NCI-H226 (cell line): ENCODE measurements at places on chromosomes 7 and 10.

GRCh38 chr7:30503274-30504212, 1.1 kb downstream of the GGCT start:
- DNase-seq = no peak

DNA sequence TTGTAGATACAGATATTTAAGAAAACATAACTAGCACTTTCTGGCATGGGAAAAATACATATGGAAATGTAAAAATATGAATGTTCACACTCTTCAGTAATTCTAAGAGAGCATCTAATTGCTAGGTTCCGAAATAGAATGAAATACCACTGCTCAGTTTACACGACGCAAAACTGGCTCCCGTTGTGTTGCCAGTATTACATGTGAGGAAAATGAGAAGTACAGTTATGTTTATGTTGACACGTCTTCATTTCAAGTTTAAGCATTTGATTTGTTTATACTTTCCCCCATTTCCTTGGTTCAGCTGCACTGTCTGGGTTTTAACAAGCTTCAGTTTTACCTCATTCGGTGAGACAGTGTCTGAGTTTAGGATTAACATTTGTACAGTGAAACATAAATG, 275.8 kb upstream of the SEMA3D start:
- DNase-seq = no peak

- DNase-seq = no peak
These were observed 50.6 kb upstream of the PRKAR1B start for GRCh38 chr7:777728-778078.

DNA sequence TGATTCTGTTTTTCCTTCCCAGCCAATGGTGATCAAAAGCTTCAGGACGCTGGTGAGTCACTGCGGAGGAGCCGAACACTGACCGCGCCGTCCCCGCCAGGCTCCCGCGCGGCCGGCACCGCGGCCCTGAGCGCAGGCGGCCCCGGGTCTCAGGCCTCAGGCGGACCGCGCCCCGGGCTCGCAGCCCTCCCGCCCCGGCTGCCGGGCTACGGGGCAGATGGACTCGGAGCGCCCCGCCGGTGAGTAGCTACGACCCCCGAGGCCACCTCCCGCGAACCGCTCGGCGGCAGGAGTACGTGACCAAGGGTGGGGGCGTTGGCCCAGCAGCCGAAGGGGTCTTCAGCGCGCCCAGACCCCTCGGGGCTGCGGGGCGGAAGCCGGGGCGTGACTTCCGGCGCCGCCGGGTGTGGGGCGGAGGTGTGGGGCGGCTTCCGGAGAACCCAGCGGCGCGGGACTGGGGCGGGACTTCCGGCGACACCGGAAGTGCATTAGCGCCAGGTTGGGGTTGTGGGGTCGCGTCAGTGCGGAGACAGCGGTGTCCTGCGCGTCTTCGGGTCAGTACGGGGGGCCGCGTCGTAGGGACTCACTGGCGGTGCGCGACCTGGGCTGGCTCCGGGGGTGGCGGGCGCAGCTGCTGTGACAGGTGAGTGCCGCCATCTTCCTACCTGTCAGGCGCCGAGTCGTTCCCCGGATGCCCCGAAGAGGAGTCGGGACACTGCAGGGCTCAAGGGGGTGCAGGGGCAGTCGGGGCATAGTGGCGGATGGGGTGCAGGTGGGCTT, at the start of gene WDR37:
WDR37 (plus strand) TSS at position 60 of the 780 bp plus-strand sequence. CDS start 15,771 bp downstream, outside the sequence.
- peak; percentile 79 for DNase-seq
